Hypothalamus (tissue), 51 donors: ENCODE measurements at places on chromosomes 12 and 14.

- DNase-seq: no peak
These were observed 81.1 kb downstream of the ITPK1 start for GRCh38 chr14:93034671-93034994.

- DNase-seq: no peak
These were observed at the start of gene ASPG for GRCh38 chr14:104085032-104085888. Gene ASPG, plus strand, starts transcription at chr14:104085700. Its CDS starts 71 bp downstream, at chr14:104085771.

DNA sequence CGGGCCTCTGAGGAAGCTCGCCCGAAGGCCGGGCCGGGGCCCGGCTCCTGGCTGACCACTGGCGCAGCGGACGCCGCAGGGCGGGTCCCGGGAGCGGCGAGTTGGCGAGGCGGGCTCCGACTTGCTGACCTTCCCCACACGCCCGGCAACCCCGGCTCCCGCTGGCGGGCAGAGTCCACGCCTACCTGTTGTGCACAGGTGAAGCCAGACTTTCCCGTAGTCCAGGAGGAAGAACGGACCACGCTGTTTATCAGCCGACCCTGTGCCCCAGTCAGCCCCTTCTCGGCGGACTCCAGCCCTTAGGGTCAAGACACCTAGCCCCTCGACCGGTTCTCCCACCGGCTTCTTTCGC is 407 bp downstream of the HEATR5A start:
- DNase-seq: no peak

GRCh38 chr14:32202491-32202997 is 525 bp downstream of the RNU6-8 start:
- DNase-seq: no peak

GRCh38 chr12:80211671-80212070 is 112.3 kb downstream of the OTOGL start:
- DNase-seq: no peak

GRCh38 chr14:105257464-105257863 is 9.1 kb downstream of the BTBD6 start:
- no peak for DNase-seq

GRCh38 chr14:46490238-46490685 is 161.3 kb downstream of the RPL10L start:
- DNase-seq: no peak

DNA sequence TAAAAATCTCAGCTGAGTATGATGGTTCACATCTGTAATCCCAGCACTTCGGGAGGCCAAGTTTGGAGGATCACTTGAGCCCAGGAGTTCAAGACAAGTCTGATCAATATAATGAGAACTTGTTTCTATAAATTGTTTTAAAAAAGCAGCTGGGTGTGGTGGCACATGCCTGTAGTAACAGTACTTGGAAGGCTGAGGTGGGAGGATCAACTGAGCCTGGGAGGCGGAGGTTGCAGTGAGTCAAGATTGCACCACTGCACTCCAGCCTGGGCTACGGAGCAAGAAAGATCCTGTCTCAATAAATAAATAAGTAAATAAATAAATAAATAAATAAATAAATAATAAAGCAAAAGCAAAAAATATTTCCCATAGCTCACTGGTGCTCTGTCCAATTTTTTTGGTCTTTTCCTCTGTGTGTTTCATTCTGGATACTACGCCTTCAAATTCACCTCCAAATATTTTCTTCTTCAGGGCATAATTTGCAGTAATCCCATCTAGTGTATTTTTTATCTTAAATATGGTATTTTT is 32.7 kb upstream of the SNX6 start:
- DNase-seq: no peak

GRCh38 chr14:93079321-93079720 is 36.4 kb downstream of the ITPK1 start:
- DNase-seq: no peak

DNA sequence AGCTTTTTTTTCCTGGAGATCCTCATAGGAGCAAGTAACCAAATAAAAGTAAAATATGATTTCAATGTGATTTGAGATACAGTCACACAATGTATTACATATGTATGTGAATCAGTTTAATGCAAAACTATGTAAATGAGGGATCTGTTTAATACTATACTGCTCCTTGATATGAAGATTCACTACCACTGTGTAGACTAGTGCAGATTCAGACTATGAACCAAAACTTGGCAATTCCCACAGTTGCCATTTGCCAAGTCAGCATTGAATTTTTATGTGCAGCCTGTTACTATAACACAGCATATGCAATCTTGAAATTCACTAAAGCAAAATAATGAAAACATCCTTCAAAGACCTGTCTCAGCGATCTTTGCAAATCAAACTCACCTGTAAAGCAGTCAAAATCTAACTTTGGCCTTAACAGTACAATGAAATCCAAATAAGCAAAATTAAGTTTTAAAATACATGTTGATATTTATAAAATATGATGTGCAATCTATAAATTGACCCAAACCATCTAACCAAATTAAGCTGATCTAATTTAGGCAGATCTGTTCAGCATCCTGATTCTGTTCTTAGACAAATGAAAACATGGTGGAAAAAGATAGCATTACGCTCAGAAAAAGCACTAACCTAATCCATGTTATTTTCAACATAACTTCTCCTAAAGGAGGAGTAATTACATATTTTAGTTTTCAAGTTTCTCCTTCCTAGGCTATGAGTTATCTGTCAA is 25.5 kb upstream of the LMNTD1 start:
- DNase-seq: no peak

GRCh38 chr12:1473418-1473817 is 121.0 kb downstream of the FBXL14 start:
- no peak for DNase-seq

GRCh38 chr12:50006280-50006679 is 19.0 kb downstream of the RACGAP1 start:
- peak; percentile 67 for DNase-seq

DNA sequence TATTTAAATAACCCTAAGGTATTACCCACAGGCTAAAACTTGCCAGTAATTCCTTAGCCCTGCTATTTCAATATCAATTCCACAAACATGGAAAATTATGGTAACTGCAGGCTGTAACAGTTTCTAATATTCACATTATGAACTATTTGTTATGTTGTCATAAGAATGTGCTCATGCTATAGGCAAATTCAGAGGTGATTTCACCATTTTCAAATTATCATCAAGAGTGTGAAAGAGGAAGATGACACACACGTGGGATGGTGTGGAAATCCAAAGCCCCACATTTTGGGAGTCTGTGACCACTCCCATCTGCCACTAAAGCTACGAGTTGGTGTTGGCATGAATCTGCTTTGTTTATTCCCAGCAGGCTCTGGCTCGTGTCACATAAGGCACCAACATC is 5.9 kb upstream of the MYO1A start:
- DNase-seq: no peak

GRCh38 chr12:52228366-52228765 is 4.7 kb upstream of the KRT7 start:
- no peak for DNase-seq

GRCh38 chr12:79935021-79935623 is at the start of gene PPP1R12A:
Gene PPP1R12A, minus strand, starts transcription at chr12:79935097. Its CDS starts 166 bp downstream, at chr12:79934931.
- peak; percentile 94 for DNase-seq

DNA sequence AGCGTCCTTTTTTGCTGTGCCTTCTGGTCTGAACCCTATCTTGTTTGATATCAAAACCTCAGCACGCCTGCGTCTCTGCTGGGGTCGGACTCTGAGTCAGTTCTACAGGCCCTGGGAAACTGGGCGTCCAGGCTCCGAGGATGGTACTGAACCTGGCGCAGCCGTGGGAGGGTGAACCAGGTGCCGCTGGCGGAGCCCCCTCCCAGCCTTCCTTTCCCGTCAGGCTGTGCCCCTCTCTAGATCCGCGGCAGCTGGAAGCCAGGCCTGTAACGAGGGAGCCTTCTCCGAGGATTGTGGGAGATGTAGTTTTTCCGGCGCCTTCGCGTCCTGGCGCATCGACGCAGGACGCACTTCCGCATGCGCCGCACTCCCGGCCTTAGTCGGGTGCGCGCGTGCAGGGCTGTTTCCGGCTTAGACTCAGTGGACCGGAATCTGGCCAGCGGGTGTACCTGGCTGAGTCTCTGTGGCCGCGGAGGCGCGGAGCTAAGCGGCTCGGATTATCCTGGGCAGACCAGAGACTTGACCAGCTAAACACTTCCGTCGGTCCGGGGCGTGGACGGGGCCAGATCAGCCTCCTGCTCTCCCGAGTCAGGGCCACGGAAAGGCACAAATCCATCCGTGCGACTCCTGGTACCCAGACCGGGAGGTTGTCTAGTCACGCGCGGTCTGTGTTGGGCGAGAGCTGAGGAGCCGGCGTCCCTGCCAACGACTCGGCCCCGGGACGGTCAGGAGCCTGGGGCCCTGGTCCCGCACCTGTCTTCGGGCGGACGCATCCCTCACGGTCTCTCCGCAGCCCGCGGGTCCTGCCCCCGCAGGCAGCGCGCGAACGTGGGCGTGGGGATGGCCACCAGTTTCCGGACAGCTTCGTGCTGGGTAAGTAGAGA is at the start of gene ZNF26:
ZNF26 (plus strand) TSS at position 367 of the 884 bp plus-strand sequence; CDS start at position 841, 474 bp downstream.
- peak; percentile 92 for DNase-seq

- no peak for DNase-seq
These were observed 8.9 kb downstream of the GTF2A1 start for GRCh38 chr14:81211844-81212243.

DNA sequence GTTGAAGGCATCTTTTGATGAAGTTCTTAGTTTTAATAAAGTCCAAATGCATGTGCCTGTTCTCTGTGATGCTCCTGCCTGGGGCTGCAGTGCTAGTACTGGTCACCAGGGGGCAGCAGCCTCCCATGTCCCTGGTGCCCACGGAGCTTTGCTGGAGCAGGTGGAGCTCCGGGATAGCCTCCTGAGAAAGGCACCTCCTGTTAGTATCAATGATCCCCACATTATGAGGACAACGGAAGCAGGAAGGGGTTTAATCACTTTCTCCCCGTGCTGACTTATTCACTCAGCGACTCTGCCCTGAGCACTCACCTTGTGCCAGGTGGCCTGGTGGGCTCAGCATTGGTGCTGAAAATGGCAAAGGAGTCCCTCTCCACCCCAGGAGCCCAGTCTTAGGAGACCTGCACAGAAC is 123.0 kb upstream of the PZP start:
- peak; percentile 74 for DNase-seq

DNA sequence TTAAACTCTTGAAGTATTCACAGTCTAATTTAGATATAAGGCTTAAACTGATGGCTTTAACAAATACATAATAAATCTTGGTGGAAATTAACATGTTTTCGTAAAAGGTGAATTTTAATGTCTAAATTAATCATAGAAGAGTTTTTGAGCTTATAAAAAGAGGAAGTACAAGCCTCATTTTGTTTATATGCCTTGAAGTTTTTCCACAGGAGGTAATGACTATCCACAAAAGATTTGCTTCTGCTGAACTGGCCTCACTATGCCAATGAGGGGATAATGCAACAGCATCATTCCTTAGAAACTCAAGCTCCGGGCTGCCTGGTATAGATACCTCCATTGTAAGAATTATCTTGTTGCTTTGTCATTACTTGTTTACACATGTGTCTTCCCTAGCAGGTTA is 175.6 kb downstream of the DUSP6 start:
- no peak for DNase-seq

DNA sequence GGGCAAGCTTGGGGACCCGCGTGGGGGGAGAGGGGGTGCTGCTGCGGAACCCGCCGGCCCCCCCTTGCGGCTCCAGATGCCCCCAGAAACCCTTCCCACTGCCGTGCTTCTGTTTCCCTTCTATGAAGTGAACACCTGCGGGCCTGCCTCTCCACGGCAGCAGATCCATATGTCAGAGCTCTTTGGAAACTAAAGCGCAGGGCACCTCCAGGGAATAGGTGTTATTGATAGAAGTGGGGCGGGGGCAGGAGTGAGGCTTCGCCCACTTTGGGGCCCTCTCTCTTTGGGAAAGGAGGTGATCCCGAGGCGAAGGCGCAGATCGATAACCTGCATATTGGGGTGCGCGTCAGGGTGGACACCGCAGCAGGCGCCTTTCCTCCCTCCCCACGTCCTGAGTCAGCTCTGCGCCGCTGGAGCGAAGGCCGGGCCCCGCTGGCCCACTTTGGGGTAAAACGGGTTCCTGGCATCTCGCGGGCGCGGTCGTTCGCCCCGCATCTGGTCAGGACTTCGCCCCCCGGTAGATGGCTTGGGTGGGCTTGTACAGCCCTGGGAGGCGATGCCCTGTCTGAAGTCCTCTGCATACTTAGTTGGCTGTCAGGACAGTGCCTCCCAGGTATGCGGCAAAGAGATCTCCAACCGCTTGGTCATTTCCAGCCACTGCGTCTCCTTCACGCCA is 524 bp downstream of the KMT5A start:
- DNase-seq: no peak

DNA sequence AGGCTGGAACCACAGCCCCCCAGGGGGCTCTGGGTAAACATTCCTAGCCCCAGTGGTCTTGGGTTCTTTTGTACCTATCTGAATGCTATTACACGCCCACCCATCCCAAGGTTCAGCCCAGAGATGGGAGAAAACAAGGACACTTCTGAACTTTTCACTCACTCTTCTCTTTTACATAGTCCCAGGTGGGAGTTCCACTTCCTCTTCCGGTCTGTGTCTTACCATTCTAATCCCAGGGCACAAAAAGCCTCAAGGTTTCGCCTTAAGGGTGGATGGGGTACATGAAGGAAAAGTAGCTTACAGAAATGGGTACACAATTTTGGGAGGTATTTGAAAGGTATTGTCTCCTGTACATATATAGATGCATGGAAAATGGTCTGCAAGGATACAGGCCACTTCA is 79.0 kb downstream of the TMEM30B start:
- DNase-seq: no peak
